ENCODE measurements at places on chromosomes 12 and 14. TPM values are rescaled to one million over a fixed set of nuclear protein-coding genes. Genes with fewer than 3 reads are reported as not detected.

Gene MAX
- total RNA-seq, result 43.7 TPM

Gene SLC2A13
- total RNA-seq, result 4.1 TPM

Gene KLRC1
- not detected for total RNA-seq

Gene B4GALNT1
- total RNA-seq, result 0.07 TPM

Gene AQP6
- total RNA-seq, result not detected

Gene AICDA
- not detected for total RNA-seq

Gene SETD3
- 71.2 TPM for total RNA-seq

Gene KCNH5
- total RNA-seq, result not detected

Gene TRIM9
- total RNA-seq, result 0.64 TPM

Gene CACNA2D4
- total RNA-seq, result 0.07 TPM

Gene PTHLH
- 43.7 TPM for total RNA-seq

Gene RTL1
- not detected for total RNA-seq

Gene SLC6A13
- under 0.01 TPM for total RNA-seq

Gene PLA2G1B
- not detected for total RNA-seq

Gene CSRP2
- total RNA-seq, result 32.7 TPM

Gene KERA
- not detected for total RNA-seq

Gene NINJ2
- total RNA-seq, result 0.36 TPM

Gene FAM181A
- total RNA-seq, result not detected

Gene SOX5
- 0.07 TPM for total RNA-seq

Gene GLIPR1L1
- not detected for total RNA-seq

Gene NAV3
- 6.2 TPM for total RNA-seq

Gene MIPOL1
- 9.9 TPM for total RNA-seq

Gene PRB2
- total RNA-seq, result not detected

Gene HOXC12
- not detected for total RNA-seq

Gene NFATC4
- total RNA-seq, result 9.5 TPM
